ENCODE measurements at places on chromosomes 6 and 20.

- no peak for DNase-seq
These were observed 149.9 kb downstream of the MMS22L start for GRCh38 chr6:97133067-97133466.

DNA sequence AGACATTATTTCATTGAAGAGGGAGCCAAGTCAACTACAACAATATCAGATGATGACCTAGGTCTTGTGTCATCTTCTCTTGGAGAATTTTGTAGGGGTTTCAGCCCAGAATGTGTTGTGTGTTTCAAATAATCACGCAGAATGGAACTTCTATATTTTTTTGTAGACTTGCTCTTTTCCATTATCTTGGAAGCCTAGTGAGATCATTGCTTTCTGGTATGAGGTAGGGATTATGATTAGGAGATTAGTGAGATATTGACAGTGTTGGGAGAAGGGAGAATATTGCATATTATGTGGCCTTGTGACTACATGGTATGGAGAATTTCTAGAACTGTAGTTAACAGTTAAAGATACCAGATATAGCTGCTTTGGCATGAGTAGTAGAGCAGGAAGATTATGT lies 423.6 kb upstream of the PLCB4 start:
- no peak for DNase-seq

GRCh38 chr6:45421709-45422502 lies 44.2 kb upstream of the SUPT3H start:
- DNase-seq, result peak; percentile 90

- peak; percentile 52 for DNase-seq
These were observed 2.4 kb upstream of the PKHD1 start for GRCh38 chr6:52089758-52090348.

DNA sequence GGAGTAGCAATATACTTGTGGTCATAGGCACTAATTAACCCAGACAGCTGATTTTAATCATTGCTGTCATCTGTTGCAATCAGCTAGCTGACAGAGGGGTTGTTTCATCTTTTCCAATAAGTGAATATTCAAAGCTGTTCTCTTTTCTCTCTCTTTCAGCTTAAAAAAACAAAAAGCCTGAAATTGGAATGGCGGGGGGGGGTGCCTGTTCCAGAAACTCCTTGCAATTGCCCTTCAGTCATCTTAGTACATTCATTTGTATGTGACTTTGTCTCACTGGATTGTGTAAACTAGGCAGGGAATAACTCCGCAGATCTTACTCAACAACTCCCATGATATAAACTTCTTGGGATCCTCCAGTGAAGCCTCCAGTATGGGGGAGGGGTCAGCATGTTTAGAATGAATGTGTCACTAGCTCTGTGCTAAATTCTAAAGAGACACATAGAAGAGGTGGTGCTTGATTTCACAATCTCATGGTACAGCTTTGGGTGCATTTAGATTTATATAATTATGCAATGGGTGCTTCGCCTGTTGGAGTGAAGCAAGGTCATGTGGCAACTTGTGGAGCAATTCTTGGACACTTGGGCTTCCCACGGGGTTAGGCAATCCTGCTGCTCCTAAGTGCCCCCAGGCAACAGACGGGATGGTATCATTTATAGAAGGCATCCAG lies 40.1 kb downstream of the SLC24A3 start:
- no peak for DNase-seq

GRCh38 chr6:46651006-46651405 lies 1.6 kb downstream of the CYP39A1 start:
- DNase-seq, result no peak

DNA sequence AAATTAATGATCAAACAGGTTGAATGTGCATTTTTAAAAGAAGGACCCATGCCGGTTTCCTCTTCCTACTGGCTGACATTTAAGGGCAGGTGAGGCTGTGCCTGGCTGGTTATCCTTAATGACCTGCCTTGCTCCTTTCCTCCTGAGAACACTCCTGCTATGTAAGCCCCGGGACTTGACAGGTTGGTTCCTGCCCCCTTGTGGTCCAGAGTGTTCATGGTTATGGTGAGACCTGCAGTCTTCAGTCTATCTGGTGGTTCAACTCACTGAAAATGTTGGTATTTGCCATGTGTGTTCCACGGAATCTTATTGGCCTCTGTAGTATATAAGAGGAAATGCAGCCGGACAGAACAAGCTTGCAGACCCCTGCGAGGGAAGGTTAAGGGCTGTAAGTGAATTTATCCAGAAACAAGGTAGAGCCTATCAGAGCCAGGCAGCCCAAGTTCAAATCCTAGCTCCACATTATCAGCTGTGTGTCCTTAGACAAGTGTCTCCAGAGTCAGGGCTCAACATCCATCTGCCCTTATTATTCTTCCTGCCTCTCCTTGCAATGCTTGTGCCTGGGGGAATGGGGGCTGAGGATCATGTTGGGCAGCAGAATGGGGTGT lies 5.2 kb upstream of the BPIFA3 start:
- DNase-seq, result peak; percentile 12

GRCh38 chr20:43821795-43822194 lies 92.9 kb upstream of the TOX2 start:
- no peak for DNase-seq

DNA sequence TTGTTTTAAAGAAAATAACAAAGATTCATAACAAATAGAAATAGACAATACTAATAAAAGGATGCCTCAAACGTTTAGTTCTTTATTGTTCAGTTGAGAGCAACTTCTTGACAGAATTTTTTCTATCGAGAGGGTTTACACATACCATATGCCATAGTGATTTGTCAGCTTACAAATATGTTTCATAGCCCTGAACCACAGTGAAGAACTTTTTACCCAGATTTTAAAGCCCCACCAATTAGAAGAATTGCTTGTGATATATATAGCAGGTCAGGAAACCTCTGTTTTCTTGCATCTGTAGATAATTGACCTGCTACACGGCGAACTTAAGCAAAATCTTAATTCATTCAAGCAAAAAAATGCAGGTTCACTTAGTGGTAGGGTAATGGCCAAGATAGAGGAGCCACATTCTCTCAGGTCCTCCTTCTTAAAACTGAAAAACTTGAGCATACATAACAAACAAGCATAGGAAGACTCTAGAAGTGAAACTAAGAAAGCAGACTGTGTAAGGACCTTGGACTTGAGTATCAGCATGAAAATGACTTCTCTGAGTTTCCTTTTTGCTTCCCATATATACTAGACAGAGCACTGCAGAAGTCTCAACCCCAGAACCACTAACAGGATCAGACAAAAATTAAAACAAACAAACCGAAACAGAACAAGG lies 39.5 kb downstream of the CRISP1 start:
- DNase-seq, result no peak

DNA sequence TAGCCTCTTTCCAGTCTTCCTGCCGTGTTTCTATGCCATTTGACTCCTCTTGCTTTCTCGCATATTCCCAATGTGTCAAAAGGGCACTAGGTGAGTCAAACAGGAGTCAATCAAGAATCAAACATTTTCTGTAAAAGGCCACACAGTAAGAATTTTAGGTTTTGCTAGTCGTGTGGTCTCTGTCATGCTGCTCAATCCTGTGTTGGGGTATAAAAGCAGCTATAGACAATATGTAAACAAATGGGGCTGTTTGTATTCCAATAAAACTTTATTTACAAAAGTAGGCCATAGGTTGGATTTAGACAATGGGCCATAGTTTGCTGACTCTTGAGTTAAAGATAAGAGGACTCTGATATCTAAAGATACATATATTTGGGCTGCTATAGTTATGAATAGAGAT lies 235.4 kb upstream of the BTBD3 start:
- DNase-seq, result no peak

GRCh38 chr20:62951143-62951895 lies 1.2 kb upstream of the SLC17A9 start:
- DNase-seq, result no peak

DNA sequence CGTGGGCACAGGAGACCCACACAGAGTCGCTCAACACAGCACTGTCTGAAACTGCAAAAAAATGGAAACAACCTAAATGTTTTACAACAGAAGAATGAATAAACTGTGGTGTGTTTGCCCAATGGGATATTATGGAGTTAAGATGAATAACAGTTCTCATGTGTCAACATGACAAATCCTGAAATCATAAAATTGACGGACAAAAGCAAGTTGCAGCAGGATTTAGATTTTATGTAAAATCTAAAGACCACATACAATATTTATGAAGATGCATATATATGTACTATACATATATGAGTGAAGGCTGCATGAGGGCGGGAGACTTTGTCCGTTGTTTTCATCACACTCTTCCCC lies 79.7 kb downstream of the GRM4 start:
- peak; percentile 15 for DNase-seq

DNA sequence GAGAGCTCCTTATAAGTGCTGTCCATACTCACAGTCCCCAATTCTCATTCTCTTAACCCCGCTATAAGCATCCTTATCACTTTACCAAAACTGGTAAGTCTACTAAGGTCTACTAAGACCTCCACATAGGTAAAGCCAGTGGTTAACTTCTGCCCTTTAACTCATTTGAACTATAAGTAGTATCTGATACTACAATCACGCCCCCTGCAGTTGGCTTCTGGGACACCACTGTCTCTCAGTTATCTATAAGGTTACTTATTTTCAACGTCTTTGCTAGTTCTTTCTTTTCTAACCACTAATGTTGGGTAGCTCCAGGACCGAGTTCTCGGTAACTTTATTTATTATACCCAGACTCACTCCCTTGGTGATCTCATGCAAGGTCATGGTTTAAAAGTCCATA lies 142.6 kb downstream of the ARHGAP18 start:
- peak; percentile 25 for DNase-seq

DNA sequence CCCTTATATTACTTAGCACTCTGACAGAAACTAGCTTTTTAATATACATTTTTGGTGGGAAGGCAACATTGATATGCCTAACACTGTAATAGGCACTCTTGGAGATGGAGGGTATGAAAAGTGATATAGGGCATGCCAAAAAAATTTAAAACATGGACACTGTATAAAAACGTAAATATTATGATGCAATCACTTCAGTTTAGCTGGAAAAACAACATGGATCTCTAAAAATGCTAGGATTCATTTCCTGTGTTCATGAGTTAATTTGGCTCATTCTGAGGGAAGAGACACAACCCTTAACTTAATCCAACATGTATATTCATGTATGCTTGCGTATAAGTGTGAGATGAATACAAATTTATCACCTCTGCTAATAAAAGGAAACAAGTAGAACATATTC lies 157.3 kb upstream of the TFAP2D start:
- DNase-seq, result no peak

GRCh38 chr6:41022294-41022693 lies 16.7 kb downstream of the UNC5CL start:
- no peak for DNase-seq

- no peak for DNase-seq
These were observed 241.6 kb downstream of the LMBRD1 start for GRCh38 chr6:69555088-69555638.

DNA sequence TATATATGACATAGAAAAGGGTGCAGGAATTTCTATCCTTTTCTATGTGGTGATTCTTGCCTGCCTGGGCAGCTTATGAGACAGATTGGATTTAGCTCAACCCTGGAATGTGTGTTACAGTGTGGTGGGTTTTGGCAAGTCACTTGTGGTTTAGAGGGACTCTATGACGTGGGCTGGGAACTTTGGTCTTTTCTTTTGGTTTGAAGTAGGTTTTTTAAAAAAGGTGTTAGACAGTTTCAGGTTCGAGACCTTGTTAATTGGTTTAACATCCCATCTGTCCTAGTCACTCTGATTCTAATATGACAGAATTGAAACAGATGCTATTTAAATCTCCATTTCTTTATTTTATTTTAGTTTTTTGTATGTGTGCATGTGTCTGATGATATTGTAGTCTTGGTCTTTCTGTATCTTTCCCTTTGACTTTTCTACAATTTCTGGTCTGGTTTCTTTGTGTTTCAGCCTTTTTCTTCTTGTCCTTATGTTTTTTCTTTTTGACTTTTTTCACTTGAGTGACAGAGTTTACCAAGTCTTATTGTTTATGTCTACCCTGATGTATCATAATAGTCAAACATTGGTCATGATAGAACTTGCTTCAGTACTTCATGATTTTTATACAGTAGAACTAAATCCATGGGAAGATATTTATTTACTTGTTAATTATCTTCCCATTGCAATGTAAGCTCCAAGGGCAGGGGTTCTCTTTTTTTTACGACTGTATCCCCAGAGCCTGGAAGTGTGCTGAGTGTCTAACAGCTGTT lies 174.3 kb downstream of the CDKAL1 start:
- DNase-seq, result peak; percentile 56

GRCh38 chr6:136351518-136352110 lies 62.0 kb upstream of the BCLAF1 start:
- DNase-seq, result no peak

- no peak for DNase-seq
These were observed 225.3 kb upstream of the CST7 start for GRCh38 chr20:24723647-24724352.

- no peak for DNase-seq
These were observed 6.7 kb downstream of the PRDM13 start for GRCh38 chr6:99613409-99613704.

GRCh38 chr6:19757036-19757435 lies 80.1 kb upstream of the ID4 start:
- peak; percentile 23 for DNase-seq

- no peak for DNase-seq
These were observed 19.9 kb upstream of the DSN1 start for GRCh38 chr20:36793294-36794115.

DNA sequence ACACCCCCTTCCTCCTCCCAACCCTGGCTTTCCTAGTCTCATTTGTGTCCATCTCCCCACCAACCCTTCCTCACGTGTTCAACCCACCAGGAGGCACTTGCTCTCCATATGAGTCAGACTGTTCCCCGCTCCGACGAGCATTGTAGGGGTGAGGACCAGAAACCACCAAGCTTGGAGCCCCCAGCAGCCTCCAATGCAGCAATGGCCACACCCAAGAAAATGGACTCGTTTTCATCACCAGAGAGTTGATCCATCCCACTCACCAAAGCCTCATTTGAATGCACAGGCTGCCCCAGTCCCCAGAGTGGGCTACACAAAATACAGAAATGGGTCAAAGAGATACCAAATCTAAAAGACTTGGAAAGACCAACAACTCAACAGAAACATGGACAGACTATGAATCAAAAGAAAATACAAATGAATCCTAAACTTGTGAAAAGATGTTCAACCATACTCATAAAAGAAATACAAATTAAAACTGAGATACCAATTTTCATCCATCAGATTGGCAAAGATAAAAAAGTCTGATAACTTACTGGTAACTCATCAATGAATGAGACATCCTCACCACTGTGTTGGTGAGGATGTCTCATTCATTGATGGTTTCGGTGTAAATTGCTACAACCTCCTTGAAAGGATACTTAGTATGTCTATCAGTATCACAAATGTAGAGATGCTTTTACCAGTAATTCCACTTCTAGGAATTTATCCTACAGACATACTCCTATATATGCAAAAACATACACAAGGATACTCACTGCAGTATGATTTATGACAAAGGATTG lies 68.1 kb downstream of the TRERF1 start:
- DNase-seq, result no peak

- peak; percentile 41 for DNase-seq
These were observed 105.3 kb upstream of the BMP5 start for GRCh38 chr6:55980627-55981211.

DNA sequence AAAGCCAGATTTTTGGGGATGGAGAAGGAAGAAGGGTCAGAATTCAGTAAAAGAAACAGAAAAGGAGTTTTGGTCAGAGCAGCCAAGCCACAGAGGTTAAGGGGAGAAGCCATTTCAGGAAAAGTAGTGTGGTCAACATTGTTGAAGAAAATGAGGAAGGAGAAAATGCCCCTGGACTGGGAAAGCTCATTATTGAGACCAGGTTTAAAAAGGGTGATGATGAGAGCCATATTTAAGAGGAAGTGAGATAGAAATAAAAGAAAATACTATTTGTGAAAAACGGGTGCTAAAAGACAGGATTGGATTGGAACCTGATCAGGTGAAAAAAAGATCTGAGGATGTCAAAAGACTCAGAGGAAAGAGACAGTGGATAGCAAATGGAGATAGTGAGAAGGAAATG lies 75.8 kb downstream of the CEP162 start:
- DNase-seq, result no peak
